ENCODE measurements at places on chromosomes 3 and 15.

- no peak for DNase-seq
Measured at GRCh38 chr3:133994166-133994890, 35.4 kb downstream of the SLCO2A1 start.

DNA sequence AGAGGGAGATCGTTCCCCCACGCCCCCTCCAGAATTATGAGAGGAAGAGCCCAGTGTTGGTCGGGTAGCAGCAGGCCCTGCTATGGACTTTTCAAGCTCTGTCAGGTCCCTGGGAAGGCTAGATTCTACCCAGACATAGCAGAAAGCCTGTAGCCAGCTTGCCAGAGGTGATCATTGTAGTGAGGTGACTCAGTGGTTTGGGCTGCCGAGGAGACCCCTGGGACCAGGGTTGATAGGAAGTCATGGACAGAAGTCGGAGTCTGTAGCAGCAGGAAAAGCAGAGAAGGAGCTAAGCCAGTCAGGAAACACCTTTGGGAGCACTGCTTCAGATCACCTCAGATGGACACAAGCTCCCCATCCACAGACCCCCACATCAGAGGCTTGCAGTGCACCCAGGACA is 67.7 kb downstream of the CCNL1 start:
- DNase-seq, result no peak

DNA sequence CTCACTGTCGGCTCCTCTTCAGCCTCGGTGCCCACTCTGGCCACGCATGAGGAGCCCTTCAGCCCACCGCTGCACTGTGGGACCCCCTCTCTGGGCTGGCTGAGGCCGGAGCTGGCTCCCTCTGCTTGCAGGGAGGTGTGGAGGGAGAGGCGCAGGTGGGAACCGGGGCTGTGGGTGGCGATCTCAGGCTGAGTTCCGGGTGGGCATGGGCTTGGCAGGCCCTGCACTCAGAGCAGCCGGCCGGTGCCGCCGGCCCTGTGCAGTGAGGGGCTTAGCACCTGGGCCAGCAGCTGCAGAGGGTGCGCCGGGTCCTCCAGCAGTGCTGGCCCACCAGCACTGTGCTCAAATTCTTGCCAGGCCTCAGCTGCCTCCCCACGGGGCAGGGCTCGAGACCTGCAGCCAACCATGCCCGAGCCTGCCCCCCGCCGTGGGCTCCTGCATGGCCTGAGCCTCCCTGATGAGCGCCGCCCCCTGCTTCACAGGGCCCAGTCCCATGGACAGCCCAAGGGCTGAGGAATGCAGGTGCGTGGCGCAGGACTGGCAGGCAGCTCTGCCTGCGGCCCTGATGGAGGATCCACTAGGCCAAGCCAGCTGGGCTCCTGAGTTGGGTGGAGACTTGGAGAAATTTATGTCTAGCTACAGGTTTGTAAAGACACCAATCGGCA is 899.1 kb downstream of the SI start:
- no peak for DNase-seq

- no peak for DNase-seq
Measured at GRCh38 chr3:14744556-14744955, 69.6 kb downstream of the C3orf20 start.

DNA sequence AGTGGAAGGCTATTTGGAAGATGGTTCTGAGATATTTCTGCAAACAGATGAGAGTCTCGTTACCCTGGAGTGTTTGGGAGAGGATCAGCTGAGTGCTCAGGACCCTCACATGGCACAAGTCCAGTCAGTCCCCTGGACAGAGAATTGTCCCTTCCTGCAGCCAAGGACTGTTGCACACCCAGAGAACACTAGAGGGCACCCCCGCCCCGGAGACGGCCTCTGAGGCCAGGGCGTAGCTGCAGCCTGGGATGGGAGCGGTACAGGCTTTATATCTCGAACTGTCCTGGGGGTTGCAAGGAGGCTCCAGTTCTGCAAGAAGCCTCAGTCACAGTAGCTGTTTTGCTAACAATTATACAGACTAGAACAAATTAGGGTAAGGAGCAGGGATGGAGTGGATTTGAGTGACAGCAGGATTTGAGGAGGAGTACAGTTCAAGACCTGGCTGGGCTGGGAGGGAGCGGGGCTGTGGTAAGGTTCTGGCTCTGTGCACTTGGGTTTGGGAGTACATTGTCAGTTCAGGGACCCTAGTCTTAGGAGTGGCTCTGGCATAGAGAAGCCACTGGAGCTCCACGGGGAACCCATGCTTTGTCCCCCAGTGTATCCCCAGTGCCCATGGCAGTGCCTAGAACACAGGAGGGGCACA is 67.6 kb upstream of the HACD2 start:
- peak; percentile 54 for DNase-seq

DNA sequence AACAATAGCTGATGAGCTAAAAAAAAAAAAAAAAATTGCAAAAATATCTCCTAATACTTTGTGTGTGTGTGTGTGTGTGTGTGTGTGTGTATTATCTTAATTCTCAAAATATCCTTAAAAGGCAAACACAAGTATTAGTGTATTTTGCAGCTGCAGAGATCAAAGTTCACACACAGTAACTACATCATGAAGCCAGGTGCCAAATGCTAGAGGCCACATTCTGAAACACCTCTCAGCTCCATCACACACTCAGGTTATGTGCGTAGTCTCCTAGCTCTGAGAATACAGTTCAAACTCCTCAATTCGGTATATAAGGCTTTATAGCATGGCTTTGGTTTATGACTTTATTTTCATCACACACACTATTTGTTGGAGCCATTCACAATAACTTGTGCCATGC is 33.5 kb upstream of the PPARG start:
- no peak for DNase-seq

GRCh38 chr3:195893044-195893395 is 15.3 kb downstream of the TNK2 start:
- DNase-seq, result no peak

DNA sequence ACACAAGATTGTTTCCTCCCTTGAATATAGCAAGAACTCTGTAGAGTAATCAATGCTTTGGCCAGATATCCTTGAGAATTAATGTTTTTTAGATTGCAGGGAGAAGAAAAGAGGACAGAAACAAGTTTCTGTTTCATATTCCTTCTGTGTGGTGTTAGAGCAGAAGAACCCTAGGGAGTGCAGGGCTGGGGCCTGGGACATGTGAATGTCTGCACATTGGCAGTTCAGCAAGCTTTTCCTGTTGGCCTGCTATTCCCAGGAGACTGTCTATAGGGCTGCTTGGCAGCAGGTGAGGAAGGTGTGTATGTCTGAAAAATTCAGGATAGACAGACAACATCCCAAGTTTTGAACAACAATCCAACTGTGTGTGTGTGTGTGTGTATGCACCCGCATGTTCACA is 13.6 kb upstream of the CNBP start:
- DNase-seq, result no peak

DNA sequence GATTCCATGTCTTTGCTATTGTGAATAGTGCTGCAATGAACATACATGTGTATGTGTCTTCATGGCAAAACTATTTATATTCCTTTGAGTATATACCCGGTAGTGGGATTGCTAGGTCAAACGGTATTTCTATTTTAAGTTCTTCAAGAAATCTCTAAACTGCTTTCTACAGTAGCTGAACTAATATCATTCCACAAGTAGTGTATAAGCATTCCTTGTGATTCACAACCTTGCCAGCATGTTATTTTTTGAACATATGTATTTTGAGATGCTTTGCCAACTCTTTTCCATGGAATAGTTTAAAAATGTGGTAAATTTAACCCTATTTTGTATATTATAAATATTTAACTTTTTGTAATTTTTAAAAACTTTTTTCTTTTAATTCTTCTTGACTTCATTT is 592.7 kb upstream of the NAALADL2 start:
- DNase-seq, result no peak

- DNase-seq, result no peak
Measured at GRCh38 chr3:144557515-144557914, 585.9 kb downstream of the DIPK2A start.

GRCh38 chr15:70200511-70201424 is 103.1 kb upstream of the TLE3 start:
- no peak for DNase-seq

DNA sequence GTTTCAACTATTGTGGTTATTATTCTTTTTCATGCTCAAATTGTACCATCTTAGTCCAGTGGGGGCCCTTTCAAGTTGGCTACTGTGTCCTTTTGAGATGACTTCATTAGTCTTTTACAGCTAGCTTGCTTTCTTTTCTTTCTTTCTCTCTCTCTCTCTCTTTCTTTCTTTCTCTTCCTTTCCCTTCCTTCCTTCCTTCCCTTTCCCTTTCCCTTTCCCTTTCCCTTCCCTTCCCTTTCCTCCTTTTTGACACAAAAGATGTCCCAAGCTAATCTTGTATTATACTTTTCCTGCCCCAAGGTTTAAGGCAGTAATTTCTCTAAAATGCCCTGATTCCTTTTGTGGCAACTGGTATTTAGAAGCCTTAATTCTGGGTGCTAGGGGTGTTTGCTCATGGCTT is 213.0 kb upstream of the TBC1D5 start:
- no peak for DNase-seq

GRCh38 chr15:76149291-76149915 is 89.6 kb downstream of the TMEM266 start:
- no peak for DNase-seq

DNA sequence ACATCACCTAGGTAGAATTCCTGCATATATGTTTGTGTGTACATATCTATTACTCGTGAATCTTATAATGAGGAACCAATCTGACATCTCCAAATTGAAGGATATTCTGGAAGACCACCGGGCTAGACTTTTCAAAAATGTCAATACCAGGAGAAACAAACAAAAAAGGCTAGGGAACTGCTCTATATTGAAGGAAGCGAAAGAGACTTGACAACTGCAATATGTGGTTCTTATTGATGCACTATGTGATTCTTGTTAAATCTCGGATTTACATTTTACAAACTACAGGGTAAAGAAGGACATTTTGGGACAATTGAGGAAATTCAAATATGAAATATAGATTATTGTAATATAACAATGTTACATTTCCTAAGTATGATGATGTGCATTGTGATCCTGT is 137.5 kb upstream of the CCDC54 start:
- no peak for DNase-seq

DNA sequence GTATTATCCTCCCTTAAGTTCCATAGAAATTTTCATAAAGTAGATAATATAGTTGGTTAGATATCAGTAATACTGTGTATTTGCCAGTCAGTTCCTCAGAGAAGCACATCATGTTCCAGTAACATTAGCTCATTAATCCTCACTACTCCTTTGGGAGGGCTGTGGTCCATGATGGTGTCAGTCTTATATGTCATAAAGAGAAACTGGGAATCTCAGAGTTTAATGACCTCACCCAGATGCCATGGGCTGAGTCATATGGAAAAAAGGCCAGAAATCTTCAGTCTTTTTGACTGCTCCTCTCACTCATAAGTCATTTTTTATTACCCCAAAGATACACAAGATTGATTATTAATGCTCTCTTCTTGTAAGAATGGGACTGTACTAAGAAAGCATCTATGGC is 188.6 kb downstream of the CHL1 start:
- no peak for DNase-seq

GRCh38 chr15:74275957-74276356 is 39.8 kb downstream of the CCDC33 start:
- no peak for DNase-seq

- no peak for DNase-seq
Measured at GRCh38 chr3:15164340-15164739, 41.7 kb upstream of the CAPN7 start.

- DNase-seq, result no peak
Measured at GRCh38 chr3:98655666-98656065, 62.3 kb upstream of the CPOX start.

DNA sequence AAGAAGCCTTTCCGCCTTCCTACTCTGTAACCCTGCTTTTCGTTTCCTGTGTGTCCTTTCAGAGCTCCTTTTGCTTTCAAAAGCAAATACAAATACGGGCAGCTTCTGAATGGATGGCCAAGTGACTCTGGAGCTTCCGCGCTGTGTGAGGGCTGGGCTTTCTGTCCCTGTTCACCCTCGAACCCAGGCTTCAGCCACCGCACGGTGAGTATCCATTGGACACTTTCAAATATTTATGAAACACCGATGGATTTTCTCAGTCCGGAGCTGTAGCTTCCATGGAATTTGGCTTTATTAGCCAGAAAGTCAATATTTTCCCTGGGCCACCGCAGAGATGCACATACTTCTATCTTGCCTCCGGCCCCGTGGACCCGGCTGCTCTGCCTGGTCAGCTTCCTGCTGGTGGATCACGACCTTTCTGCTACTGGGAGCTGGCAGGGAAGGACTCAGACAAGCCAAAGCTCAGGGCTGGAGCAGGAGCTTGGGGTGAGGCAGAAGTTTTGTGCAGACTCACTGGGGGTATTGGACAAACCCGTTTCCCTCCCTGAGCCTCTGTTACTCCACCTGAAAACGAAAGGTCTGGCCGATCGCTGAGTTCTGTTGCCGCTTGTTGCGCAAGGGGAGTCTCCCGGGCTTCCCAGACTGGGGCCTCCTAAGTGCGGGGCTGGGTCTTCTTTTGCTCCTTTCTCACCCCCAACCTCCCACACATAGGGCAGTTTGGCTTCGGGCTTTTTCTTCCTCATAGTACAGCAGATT is 63.6 kb downstream of the LINGO1 start:
- no peak for DNase-seq

DNA sequence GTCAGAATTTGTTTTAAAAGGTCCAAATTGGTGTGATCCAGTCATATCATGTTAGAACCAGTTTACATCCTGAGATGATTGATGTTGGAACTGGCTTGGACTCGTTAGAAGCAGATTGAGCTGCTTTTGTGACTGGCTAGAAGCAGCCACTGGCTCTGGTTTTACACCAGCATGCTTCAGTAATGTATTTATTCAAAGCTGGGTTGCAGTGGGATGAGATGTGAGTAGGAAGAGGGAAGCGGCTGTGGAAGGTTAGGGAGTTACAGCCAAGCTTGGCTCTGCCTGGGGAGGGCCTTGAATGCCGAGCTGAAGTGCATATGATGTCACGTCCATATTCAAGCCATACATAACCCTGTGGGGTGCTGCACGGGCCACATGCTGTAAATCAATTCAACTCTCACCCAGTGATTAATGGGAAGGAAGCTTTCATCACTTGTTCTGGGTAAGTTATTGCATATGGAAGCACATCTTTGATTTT is 104.0 kb upstream of the SMAD3 start:
- DNase-seq, result no peak

GRCh38 chr15:78727561-78727960 is 83.7 kb downstream of the ADAMTS7 start:
- no peak for DNase-seq

DNA sequence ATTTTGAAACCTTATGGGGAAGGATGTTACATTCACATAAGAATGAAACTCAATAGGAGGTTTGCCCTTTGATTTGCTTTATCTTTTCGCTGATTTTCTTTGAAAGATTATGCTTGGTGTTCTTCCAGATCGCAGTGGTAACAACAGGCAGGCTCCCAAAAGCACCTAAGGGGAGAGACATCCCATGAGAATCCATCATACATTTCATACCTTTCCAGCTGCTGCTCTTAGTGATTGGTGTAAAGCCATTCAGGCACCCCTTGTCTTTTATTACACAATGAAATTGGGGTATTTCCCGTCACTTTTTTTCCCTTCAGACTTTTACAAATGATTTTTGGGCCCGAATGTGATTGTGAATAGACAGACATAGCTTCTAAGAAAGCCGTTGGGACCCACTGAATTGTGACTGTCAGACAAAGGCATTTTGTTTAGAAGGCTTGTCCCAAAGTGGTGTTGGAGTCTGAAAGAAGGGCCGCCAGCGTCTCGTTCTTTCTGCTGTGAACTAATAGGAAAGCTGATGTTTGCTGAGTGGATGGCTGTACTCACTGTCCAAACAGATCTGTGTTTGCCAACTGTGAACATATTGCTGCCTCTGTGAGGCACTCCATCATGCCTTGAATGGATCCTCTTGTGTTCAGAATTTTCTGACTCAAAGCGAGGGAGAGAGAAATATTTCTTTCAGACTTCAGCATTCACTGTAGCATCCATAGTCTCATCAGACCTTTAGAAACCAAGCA is 164.3 kb downstream of the FNDC3B start:
- no peak for DNase-seq

- peak; percentile 5 for DNase-seq
Measured at GRCh38 chr15:48177383-48177765, 721 bp downstream of the MYEF2 start.

All from stimulated activated CD4-positive, alpha-beta T cell treated with anti-CD3 and anti-CD28 coated beads, Interleukin-15, amount 100 ng/mL, for 24 hours (primary cell).